ENCODE measurements at places on chromosomes 5 and 9.

- H3K27me3 ChIP-seq: peaks cover 49% of the 10 kb centered on the region
- H3K4me3 ChIP-seq: no peak overlapping the region
- H3K36me3 ChIP-seq: no peaks in the 10 kb centered on the region
- no peak for DNase-seq
These were observed 62.6 kb upstream of the RPS23 start for GRCh38 chr5:82340799-82341198.

DNA sequence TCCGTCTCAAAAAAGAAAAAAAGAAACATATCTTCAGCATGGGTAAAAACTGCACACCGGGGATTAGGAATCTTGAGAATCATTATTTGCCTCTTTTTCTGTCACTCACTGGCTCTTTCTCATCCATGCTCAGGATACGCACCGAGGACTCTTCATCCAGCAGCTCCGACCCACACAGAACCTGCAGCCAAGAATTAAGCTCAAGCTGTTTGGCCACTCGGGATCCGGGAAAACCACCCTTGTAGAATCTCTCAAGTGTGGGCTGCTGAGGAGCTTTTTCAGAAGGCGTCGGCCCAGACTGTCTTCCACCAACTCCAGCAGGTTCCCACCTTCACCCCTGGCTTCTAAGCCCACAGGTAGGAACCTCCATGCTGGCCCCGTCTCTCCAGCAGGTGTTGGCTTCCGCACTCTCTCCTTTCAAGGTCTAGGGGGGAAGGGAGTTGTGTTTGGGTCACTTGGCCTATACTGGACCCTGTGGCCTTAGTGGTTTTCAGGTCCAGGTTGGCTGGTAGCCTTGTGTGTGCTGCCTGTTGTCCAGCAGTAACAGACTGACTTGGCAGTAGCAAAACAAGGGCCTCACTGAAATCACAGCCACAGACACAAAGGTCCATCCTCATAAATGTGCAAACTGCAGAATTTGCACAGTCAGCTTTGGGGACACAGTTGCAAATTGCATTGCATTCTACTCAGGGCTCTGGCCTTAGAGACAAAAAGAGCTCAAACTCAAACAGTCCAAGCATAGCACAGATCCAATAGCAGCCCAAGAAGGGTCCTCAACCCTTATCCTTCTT is 44.5 kb upstream of the CTSL start:
- H3K27me3 ChIP-seq: peaks cover 14% of the 10 kb centered on the region
- H3K4me1 ChIP-seq: peaks cover 5% of the 10 kb centered on the region
- no peak overlapping the region for H3K27ac ChIP-seq
- no peak overlapping the region for H3K4me3 ChIP-seq

- no peak for DNase-seq
- no peak overlapping the region for H3K4me3 ChIP-seq
- no peak overlapping the region for H3K27ac ChIP-seq
- no peaks in the 10 kb centered on the region for H3K4me1 ChIP-seq
- H3K36me3 ChIP-seq: peaks cover 2% of the 10 kb centered on the region
- peaks cover 61% of the 10 kb centered on the region for H3K27me3 ChIP-seq
These were observed 4.2 kb upstream of the SOWAHA start for GRCh38 chr5:132808866-132809265.

DNA sequence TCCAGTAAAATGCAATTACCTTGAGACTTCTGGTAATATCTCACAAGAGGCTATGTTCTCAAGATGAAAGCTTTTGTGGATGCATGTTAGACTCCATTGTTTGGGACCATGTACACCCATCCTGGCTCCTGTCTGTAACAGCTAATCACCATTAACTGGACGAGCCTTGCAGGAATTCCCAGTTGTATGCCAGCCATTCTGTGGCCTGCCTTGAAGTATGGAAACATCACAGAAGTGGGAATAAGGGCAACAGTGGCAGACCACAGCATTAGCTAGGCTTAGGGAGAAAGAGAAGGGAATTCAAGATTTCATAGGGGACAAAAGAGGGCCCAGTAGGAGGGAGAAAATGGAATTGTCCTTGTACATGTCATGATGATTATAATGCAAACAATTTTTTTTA is 79.0 kb downstream of the RORB start:
- no peak overlapping the region for H3K4me3 ChIP-seq
- no peaks in the 10 kb centered on the region for H3K36me3 ChIP-seq
- no peak overlapping the region for H3K27ac ChIP-seq
- H3K27me3 ChIP-seq: peaks cover 8% of the 10 kb centered on the region

- H3K27me3 ChIP-seq: no peaks in the 10 kb centered on the region
- H3K4me3 ChIP-seq: no peak overlapping the region
- peaks cover 4% of the 10 kb centered on the region for H3K36me3 ChIP-seq
- DNase-seq: no peak
These were observed 9.2 kb downstream of the ZFR start for GRCh38 chr5:32435383-32435782.
